Activated CD8-positive, alpha-beta memory T cell treated with anti-CD3 and anti-CD28 coated beads, Interleukin-2, amount 50 U/mL, for 4 hours (primary cell): ENCODE measurements at places on chromosomes 6 and 20.

DNA sequence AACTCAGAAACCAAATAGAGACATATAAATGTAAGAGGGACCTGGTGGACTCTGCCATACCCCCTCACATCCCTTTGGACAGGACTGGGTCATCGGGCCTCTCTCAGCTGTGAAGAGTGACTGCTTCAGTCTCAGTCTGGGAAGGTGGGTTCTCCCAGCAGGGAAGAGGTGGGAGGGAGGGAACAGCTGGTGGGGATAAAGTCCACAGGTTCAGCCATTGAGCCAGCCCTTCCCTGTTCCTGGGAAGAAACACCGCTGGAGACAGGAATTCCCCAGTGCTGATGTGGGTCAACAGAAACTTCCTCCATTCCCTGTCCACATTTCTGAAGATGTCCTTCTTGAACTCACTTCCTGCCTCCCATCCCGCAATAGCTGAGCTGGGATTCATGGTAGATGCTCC lies 209.2 kb upstream of the PMEPA1 start:
- no peak for DNase-seq

- DNase-seq = no peak
Measured at GRCh38 chr20:32577657-32578056, 7.5 kb downstream of the NOL4L start.

GRCh38 chr6:149387779-149388512 lies 12.1 kb upstream of the SUMO4 start:
- no peak for DNase-seq

DNA sequence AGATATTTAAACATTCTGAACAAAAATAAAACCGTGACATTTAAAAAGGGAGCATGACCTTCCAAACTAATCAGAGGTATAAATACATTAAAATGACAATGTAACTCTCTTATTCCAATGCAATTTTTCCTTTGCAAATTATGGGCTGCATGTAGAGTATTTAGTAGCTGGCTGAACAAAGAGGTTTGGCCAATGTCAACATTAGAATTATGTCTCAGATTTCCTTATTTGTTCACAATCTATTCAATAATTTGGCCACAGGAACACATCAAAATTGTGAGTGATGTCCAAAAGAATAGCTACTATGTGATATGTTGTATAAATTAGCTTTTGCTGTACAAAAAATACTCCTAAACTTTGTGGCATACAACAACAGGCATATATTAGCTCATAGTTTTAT lies 580.0 kb upstream of the MARCKS start:
- no peak for DNase-seq

DNA sequence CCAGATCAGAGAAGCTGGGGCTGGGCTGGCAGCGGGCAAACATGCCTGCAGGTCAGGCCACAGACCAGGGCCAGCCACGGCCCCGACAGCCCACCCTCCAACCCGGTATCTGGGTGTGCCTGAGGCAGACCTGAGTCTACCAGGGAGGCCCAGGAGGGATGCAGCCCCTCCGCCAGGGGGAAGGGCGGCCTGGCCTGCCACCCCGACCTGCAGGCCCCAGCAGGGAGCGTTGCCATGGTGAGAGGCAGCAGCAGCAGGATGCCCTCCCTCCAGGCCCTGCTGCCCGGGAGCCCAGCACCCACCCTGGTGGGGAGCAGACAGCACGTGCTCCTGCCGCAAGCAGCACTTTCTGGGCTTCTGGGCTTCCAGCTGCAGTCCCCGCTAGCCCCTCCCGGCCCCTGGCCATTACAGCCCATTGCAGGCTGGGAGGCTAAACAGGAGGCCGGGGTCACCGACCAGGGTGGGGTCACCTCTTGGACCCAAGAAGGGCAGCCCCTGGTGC lies 3.8 kb upstream of the EEF1A2 start:
- DNase-seq = no peak

- DNase-seq = no peak
Measured at GRCh38 chr6:118895261-118895560, 1.3 kb downstream of the ASF1A start.

DNA sequence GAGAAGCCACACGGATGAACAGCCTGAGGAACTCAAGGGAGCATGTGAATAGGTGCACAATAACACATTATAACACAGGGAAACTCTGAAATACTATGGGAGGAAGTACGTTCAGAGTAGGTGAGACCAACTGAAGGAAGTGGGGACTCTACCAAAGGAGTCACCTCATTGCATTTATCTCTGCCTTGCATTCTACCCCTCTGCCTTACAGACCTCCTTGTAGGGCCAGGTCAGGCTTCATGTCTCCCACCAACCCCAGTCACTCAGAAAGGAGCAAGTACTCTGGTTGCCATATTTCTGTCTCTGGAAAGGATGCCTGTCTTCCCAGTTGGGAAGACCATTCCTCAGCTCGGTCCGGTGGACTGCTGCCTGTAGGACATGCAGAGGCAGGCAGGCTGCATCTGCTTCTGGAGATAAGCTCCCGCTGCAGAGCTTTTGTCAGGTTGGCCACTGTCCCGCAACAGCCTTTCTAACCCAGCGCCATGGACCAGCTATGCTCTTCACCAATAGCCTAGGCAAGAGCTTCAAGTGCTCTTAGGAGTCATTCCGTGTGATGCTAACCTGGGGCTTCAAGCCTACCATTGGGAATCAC lies 51.6 kb upstream of the ASIP start:
- DNase-seq = no peak

DNA sequence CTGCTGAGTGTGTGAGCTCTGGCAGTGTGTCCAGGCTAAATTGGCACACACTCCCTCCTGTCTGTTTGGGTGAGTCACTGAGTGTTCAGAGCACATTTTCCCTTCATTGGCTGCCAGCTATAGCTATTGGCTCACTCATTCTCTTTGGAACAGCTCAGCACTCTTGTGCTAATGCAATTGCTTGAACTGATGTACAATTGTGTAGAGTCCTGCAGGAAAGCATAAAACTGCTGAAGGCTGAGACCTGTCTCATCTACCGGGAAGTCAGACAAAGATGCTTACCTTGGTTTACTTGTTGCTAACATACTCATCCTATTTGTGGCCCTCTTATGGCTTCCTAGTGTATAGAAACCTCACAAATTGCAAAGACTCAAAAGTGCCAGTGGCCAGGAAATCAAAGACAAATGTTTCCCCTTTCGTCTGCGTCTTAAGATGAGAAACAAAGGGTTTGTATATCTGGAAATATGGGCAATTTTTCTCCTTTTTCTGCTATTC lies 351.0 kb downstream of the BCKDHB start:
- DNase-seq = no peak

DNA sequence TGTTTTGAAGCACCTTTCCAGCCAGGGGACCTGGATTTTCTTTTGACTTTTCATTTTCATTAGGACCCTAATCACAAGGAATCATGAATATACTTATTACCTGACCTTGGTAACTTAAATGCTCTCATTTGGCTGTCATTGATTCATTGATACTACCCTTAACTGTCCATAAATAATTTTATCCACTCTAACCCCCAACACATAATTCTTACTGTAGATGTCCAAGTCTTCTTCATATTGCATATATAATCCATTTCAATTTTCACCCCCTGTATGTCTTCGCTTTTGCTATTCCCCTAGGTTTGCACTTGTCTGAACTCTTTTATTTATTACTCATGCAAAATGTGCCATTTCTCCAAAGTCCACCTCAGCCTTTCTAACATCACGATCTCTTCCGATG lies 602.9 kb downstream of the MMUT start:
- DNase-seq = no peak

DNA sequence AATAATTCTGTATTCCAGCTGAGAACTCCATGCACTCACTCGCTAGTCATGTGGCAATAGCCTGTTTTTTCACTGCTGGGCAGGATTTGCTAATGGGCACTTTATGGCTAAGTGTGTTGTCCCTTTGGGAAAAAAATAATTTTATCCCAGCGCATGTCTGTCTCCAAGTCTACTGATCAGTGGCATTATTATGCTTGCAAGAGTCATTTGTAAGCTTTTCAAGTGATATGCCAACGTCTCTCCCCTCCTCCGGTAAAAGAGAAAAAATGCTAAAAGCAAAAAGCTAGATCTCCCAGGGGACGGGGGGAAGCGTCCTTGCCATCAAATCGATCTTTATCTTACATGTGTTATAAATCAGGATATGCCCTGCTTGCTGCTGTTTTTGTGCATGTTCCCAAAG lies 407.7 kb downstream of the CDH26 start:
- DNase-seq = no peak

- DNase-seq = no peak
Measured at GRCh38 chr6:42197555-42198362, 3.0 kb upstream of the GUCA1B start.

GRCh38 chr6:135286962-135287538 lies 105.9 kb downstream of the MYB start:
- DNase-seq = no peak

- DNase-seq = no peak
Measured at GRCh38 chr20:63354636-63355350, 6.4 kb downstream of the CHRNA4 start.

GRCh38 chr20:53990768-53991450 lies 79.5 kb downstream of the BCAS1 start:
- DNase-seq = no peak

GRCh38 chr6:24980507-24981385 lies 45.0 kb upstream of the RIPOR2 start:
- no peak for DNase-seq

DNA sequence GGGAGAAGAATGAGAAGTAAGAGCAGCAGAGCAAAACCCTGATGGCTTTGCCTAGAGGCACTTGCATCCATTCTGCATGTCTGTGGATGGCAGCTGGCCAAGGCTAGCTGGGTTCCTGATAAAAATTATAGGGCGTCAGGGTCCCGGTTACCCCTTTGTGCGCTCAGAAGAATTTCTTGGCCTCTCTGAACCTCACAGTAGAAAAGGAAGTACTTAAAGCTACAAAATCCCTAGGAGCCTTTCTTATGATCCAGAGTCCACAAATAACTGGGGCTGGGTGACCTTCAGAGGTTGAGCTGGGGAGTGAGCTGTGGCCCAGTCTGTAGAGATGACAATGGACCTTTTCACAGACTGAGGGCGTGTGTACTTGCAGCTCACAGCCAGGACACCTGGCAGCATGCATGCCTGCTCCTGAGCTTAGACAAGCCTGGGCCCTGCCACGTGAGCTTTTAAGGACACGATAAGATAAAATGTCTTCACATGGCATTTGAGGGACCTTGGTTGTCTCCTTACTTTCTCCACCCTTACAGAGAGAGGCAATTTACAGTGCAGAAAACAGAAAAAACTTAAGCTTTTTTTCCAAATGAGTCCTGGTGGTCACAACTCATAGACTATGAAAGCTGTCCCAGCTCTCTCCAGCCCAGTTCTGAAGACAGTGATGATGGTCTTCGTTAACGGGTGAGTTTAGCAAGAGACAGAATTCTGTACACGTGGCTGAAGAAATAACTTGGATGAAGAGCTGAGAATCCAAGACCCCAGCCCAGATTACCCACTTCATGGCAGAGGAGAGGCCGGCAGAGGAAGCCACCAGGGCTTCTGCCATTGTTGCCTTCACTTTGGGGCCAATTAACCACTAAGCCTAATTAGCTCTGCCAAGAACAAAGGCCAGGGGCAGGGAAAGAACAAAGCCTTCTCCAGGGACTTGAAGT lies 50.3 kb downstream of the FOXA2 start:
- no peak for DNase-seq

DNA sequence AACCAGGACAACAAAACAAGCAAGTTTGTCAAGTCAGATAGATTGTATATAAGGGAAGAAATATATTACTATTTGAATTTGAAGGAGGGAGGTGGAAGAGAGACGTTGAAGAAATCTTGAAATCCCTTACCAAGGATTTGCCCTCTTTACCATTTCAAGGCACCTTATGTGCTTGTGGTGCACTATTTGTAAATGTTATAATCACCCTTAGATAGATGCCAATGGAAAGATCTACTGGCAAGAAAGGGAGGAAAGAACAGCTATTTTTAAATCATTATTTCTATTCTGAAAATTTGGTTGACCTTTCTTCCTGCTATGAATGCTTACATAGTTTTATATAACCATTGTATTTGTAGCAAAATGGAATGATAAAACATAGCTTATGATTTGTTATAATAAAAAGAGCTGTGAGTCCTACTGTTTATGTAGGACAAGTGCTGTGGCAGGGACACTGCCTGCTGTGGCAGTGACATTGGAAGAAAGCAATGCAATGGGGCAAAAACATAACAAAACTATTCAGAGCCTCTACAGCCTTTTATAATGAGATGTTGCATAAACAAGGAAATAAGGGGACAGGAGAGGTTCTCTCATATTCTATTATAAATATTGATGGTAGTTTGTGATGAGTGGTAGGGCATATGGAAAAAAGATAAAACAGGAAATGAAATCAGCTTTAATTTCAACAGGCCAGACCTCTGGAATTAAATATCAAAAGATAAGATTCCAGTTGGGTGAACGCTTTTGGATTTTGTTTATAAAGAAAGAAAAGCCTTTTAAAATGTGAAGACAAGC lies 1145.2 kb upstream of the GJE1 start:
- no peak for DNase-seq

DNA sequence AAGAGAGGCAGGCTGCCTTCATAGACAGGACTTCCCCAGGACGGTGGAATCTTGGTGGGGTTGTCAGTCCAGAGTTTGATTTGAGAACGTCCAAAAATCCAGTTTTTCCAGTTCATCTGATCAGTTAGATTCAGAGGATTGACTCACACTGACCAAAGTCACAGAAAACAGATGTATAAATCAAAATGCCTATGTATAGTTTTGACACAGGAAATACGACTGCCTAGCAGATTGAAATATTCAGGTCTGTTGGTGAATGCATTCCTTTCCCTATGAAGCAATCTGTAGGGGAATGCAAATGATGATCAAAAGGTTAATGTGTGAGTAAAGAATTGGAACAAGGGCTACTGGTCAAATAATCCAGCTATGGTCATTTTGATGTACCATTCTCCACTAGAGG lies 29.7 kb upstream of the GFOD1 start:
- DNase-seq = no peak

GRCh38 chr6:15498640-15499039 lies 164.2 kb downstream of the DTNBP1 start:
- DNase-seq = peak; percentile 2

DNA sequence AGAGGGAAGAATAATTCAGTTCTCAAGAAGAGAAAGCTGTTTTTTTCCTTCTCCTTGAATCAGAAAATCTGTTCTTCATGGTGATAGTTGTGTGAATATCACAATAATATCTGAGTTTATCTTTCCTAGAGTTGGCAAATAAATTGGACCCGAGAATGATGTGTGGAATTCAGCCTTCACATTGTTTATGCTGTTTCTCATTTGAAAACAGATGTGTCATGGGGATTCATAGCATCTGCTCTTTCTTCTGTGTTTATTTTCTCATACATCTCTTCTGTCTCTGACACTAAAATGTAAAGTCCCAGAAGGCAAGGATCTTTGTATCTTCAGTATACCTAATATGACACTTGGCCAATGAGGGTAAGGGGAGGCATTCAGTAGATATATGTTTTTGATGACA lies 103.6 kb upstream of the SGK1 start:
- no peak for DNase-seq

GRCh38 chr6:104995989-104996617 lies 39.2 kb downstream of the LIN28B start:
- no peak for DNase-seq
